Right renal pelvis (tissue), 4 donors: ENCODE measurements at places on chromosomes 12 and 14. TPM values are rescaled to one million over a fixed set of nuclear protein-coding genes. Genes with fewer than 3 reads are reported as not detected.

- DNase-seq = no peak
Observed at GRCh38 chr12:71686658-71687025, 760 bp downstream of the TMEM19 start.

The TEX22 gene
- 1.0 TPM for polyA plus RNA-seq

GRCh38 chr12:12366701-12367481 is 10.0 kb downstream of the BORCS5 start:
- DNase-seq = no peak

The DPPA3 gene
- polyA plus RNA-seq = 0.05 TPM

- DNase-seq = no peak
Observed at GRCh38 chr12:14958361-14959125, 2.9 kb downstream of the ARHGDIB start.

GRCh38 chr12:51458635-51459034 is 34.0 kb downstream of the SLC4A8 start:
- no peak for DNase-seq

The DDX23 gene
- polyA plus RNA-seq = 98.6 TPM

- no peak for DNase-seq
Observed at GRCh38 chr12:39431797-39432196, 11.1 kb downstream of the KIF21A start.

GRCh38 chr14:24889843-24890242 is 160.1 kb downstream of the STXBP6 start:
- no peak for DNase-seq

The SYNDIG1L gene
- polyA plus RNA-seq = 0.32 TPM

The OTX2 gene
- polyA plus RNA-seq = not detected

- no peak for DNase-seq
Observed at GRCh38 chr12:120252071-120252906, 13.2 kb downstream of the PXN start.

The TAOK3 gene
- polyA plus RNA-seq = 33.1 TPM

DNA sequence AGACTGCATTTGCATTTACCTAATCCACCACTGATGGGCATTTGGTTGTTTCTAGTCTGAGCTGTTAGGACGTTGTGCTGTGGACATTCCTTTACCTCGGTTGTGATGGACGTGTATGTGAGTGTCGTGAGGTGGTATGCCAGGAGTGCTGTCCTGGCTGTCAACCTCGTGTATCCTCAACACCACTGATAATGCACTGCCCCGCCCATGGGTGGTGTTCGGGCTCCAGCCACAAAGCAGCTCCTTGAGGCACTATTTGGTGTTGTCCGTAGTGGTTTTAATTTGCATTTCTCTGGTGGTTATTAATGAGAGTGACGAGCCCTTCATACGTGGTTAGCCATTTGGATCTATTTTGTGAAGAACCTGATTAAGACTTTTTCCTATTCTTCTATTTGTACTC is 87.6 kb downstream of the PPP2R5C start:
- DNase-seq = no peak

DNA sequence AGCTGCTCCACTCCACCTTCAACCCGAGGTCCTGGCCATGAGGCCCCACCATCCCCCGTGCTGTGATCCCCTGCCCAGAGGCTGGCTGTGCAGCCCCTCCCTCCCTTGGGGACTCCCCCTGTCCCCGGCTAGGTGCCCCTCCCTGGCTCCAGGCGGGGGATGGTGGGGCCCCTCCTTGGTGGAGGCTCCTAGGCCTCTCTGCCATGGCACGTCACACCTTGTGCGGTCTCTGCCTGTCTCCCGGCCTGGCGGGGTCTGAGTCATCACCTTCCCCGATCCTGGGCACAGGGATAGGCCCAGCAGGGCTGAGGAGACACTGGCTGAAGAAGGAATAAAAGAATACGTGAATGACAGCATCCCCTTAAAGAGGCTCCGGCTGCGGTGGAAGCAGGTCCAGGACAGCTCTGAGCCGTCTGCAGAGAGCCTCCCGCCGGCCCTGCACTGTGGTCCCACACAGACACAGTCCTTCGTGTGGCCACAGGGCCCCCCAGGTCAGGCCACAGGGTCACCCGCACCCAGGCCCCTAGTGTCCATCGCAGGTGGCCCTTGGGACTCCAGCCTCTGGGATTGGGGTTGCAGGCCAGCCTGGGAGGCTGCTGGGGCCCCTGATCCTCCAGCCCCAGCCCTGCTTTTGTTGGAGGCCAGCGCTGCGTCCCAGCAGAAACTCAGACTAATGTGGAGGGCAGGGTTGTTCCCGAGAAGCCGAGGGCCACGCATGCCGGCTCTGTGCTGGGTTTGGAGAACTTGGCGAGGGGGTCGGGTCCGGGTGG is 43.6 kb downstream of the KIF26A start:
- DNase-seq = no peak

- DNase-seq = no peak
Observed at GRCh38 chr14:85574853-85575616, 45.1 kb downstream of the FLRT2 start.

DNA sequence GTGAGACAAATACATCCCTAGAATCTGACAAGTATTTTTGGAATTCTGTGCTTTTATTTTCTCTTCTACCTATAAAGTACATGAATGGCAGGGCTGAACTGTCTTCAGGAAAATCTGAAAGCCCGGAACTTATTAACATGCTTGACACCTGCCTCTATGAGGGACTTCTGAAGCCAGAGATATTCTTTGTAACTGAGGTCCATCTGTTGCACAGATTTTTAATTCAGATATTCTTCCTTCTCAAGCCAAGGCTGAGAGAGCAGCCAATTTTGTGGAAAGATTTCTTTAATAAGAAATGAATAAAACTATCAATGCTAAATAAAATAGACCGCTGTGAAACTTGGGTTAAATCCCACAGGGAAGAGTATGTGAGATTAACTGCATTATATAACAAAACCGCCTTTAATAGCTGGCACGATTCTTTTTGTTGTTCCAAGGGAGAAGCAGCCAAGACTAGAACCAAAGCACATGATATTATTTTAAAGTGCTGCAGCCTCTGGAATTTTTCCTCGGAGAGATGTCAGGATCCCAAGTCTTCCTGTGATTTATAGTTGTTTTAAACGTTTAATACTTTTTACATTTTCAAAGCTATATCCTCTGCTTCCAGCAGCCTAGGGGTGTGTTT is 148.9 kb downstream of the CRADD start:
- DNase-seq = no peak

The GUCY2C gene
- 0.54 TPM for polyA plus RNA-seq

The TAS2R19 gene
- 1.4 TPM for polyA plus RNA-seq

GRCh38 chr14:74547331-74547927 is 53.9 kb downstream of the ISCA2 start:
- DNase-seq = no peak

The ADAM21 gene
- polyA plus RNA-seq = 0.27 TPM

The ANO2 gene
- polyA plus RNA-seq = 4.6 TPM

DNA sequence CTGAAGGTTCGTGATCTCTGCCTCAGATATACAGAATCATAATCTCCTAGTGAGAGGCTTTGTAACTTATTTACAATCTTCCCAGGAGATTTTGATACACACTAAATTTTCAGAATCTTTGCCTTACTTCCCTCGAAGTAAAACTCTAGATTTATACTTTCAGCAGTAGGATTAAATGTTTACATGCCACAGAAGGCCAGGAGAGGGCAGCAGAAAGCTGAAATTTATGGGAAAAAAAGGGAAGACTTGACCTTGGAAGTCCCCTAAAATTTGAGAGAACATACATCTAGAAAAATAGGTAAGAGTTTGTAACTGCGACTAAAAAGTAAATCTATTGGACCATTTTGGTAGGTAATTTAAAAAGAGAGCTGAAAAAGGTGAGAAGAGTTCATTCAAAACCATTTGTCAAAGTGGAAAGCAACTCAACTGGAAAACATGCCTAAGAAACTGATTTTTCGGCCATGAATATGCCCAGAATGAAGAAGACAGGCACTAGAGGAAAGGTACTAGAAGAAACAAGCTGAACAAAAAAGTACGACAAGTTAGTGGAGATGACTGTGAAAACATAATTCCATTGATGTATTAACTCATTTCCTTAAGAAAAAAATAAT is 242.0 kb upstream of the MDGA2 start:
- DNase-seq = peak; percentile 28

- DNase-seq = no peak
Observed at GRCh38 chr12:13386323-13387039, 190.0 kb downstream of the EMP1 start.

The C14orf119 gene
- polyA plus RNA-seq = 84.0 TPM
